ENCODE measurements at places on chromosomes 3 and 15. TPM values are rescaled to one million over a fixed set of nuclear protein-coding genes. Genes with fewer than 3 reads are reported as not detected.

GRCh38 chr3:185342459-185343174 lies 20.3 kb upstream of the MAP3K13 start:
- H3K4me1 ChIP-seq = no peaks in the 10 kb centered on the region
- H3K27me3 ChIP-seq = no peaks in the 10 kb centered on the region
- DNase-seq = no peak
- no peaks in the 10 kb centered on the region for H3K36me3 ChIP-seq
- H3K27ac ChIP-seq = no peak overlapping the region

DNA sequence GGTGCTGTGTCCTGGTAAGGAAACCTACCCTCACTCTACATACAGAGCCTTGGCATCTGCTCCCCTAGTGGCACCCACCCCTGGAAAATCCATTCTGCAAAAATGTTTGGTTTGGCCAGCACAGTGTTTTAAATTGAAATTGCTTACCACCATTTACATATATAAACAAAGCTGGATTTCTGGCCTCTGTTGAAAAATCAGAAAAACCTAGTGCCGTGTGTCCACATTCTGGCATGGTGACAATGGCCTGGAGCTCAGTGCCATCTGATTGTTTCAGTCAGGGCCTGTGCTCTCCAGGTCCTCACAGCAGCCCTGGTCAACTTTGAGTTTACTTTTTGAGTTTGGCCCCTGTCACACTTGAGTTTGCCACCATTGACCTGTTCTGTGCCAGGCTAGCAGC lies 2.9 kb upstream of the IL17RC start:
- H3K27ac ChIP-seq = no peak overlapping the region
- peak; percentile 43 for DNase-seq
- no peaks in the 10 kb centered on the region for H3K36me3 ChIP-seq
- no peaks in the 10 kb centered on the region for H3K4me1 ChIP-seq

DNA sequence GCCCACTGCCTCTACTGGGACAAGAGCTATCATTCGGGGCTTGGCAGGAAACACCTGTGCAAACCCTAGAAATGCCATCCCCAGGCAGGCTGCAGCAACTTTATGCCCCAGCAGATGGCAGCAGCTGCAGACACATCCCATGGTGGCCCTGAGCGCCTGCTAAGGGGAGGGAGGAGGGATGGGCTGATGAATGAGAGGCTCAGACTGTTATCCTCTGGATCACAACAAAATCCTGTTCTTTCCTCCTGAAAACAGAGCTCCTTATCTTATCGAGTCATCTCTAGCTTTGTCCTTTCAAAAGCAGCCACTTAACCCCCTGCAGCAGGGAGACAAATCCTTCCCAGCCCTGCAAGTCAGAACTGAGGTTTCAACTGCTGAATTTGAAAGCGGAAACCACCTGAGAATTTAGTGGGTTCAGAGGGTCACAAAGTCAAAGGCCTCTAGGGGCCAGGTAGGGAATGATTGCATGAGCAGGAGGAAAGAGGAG lies 90.6 kb upstream of the PROK2 start:
- no peaks in the 10 kb centered on the region for H3K27me3 ChIP-seq
- peak; percentile 89 for DNase-seq
- H3K4me3 ChIP-seq = no peak overlapping the region
- no peaks in the 10 kb centered on the region for H3K36me3 ChIP-seq

GRCh38 chr3:6425289-6425820 lies 435.6 kb upstream of the GRM7 start:
- H3K36me3 ChIP-seq = no peaks in the 10 kb centered on the region
- no peak for DNase-seq
- no peaks in the 10 kb centered on the region for H3K27me3 ChIP-seq
- H3K4me3 ChIP-seq = no peak overlapping the region

- H3K27ac ChIP-seq = no peak overlapping the region
- H3K4me3 ChIP-seq = no peak overlapping the region
- peak; percentile 39 for DNase-seq
- no peaks in the 10 kb centered on the region for H3K27me3 ChIP-seq
- no peaks in the 10 kb centered on the region for H3K36me3 ChIP-seq
These were observed 7.5 kb upstream of the IGSF10 start for GRCh38 chr3:151468284-151468917.

DNA sequence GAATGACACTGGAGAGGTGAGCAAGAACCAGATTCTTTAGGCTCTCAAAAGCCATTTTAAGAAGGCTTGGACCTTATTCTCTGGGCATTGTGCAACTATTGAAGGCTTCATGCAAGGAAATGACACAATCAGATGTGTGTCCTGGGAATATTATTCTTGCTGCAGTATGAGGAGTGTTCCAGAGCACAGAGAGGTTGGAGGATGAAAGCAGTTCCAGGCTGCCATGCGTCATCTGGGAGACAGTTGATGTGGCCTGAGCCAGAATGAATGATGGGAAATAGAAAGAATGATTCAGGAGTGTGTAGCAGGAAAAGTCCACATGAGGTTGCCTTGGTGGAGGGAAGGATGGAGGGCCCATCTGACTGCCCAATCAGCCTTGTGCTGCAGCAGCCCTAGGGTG lies 123.1 kb downstream of the CHCHD6 start:
- no peaks in the 10 kb centered on the region for H3K27me3 ChIP-seq
- H3K4me1 ChIP-seq = no peaks in the 10 kb centered on the region
- H3K27ac ChIP-seq = no peak overlapping the region
- peak; percentile 61 for DNase-seq
- H3K36me3 ChIP-seq = no peaks in the 10 kb centered on the region

DNA sequence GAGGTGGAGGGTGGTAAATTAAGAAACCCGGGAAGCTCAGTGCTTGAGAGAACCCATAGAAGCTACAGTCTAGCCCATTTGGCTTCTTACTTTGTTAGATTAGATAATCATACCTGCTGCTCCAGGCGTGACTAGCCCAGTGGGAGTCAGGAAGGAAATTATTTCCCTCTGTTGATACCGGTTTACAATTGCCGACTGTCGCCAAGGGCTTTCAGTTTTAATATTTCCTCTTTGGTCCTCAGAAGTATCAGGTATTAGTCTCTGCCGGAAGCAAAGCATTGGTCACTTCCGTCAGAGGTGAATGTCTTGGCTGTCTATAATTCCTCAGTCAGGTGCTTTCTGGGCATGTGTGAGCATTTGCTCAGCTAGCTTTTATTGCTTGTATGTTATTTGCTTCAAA lies 75.2 kb downstream of the LPP start:
- peak overlapping the region; percentile 73 for H3K27ac ChIP-seq
- no peaks in the 10 kb centered on the region for H3K27me3 ChIP-seq
- peaks cover 20% of the 10 kb centered on the region for H3K4me1 ChIP-seq
- H3K36me3 ChIP-seq = peaks cover 7% of the 10 kb centered on the region

PARP15 gene
- total RNA-seq = 7.3 TPM

DNA sequence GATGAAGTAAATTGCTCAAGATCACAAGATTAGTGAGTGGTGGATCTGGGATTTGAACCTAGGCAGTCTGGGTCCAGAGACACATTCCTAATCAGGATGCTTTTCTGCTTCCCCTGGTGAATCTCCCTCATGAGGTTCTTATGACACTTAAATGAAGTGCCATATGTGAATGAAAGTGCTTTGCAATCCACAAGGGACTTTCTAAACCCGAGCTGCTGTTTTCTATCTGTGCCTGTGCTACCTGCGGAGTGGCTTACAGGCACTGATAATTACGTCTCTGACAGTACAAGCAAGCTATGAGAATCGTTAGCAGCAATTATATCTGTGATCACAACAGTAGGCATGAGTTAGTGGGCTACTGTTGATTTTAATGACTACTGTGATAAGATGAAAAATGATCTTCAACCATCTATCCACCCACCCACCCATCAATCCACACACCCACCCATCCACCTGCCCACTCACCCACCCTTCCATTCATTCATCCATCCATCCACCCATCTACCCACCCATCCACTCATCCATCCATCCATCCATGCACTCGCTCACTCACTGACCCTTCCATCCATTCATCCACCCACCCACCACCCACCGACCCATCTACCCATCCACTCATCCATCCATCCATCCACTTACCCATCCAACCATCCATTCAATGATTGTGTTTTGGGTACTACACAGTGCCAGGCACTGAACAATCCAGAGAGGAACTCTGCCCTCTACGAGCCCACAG lies 51.8 kb downstream of the ATP2B2 start:
- H3K27me3 ChIP-seq = no peaks in the 10 kb centered on the region
- no peak overlapping the region for H3K4me3 ChIP-seq
- no peak for DNase-seq
- no peaks in the 10 kb centered on the region for H3K36me3 ChIP-seq
- no peak overlapping the region for H3K27ac ChIP-seq

DNA sequence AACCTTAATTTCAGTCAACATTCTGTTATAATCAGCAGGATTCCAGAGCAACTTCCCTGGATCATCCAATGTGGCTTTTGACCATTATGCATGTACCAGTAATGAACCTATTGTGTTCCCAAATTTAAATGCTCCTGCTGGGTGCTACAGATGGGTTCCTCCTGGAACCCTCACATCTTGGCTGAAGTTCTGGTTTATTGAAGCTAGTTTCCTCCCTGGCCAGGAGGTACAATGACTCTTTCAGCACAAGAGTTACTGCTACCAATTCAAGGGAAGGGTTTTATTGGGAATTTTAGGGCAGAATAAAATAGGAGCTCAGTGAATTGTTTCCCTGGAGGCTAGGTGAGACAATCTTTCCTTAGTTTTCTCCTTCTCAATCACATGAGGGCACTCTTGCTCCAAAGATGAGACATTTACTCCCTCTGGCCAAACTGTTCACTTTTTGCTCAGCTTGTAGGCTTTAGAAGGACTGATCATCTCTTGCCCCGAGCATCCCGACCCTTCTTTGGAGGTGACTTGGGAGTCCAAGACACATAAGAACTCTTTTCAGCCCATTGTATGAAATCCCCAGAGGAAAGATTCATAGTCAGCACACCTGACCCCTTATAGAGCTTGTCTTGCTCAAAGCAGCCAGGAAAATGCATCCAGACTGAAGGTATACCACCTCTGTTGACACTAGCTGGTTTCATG lies 8.8 kb upstream of the NPHP3 start:
- H3K36me3 ChIP-seq = no peaks in the 10 kb centered on the region
- H3K4me3 ChIP-seq = no peak overlapping the region
- no peak overlapping the region for H3K27ac ChIP-seq
- DNase-seq = no peak
- no peaks in the 10 kb centered on the region for H3K4me1 ChIP-seq
- no peaks in the 10 kb centered on the region for H3K27me3 ChIP-seq

DNA sequence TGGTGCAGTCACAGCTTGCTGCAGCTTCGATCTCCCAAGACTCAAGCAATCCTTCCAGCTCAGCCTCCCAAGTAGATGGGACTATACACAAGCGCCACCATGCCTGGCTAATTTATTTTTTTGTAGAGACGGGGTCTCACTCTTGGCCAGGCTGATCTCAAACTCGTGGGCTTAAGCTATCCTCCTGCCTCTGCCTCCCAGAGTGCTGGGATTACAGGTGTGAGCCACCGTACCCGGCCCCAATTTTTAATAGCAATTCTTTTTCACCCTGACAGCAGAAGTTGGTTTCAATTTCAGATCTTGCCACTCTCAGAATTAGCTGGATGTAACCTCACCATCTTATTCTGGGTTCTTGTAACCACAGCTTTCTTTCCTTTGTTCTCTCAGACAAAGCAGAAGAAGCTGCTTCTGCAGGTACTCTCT lies 64.8 kb downstream of the TRIM71 start:
- no peaks in the 10 kb centered on the region for H3K4me1 ChIP-seq
- no peak for DNase-seq
- no peaks in the 10 kb centered on the region for H3K27me3 ChIP-seq
- H3K4me3 ChIP-seq = no peak overlapping the region

CD96 gene
- total RNA-seq = 1.8 TPM

DNA sequence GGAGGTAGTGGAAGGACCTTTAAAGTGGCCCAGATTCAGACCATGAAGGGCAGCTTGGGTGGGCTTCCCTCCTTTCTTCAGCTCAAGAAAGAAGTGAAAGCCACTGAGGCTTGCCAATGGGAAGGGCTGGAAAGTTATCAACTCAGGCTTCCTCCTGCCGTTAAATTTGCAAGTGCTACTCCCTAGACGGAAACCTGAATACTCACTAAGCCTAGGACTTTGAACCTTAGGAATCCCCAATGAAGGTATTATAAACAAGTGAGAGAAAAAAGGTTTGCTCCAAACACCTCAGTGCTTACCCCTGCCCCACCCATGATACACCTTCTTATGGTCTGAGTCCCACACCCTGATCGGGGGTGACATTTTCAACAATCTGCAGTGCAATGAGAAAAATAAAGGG lies 396.4 kb downstream of the SHQ1 start:
- no peak overlapping the region for H3K27ac ChIP-seq
- H3K4me3 ChIP-seq = no peak overlapping the region
- no peak for DNase-seq
- no peaks in the 10 kb centered on the region for H3K4me1 ChIP-seq
- H3K36me3 ChIP-seq = no peaks in the 10 kb centered on the region

OSTN gene
- not detected for total RNA-seq

CKMT1A gene
- total RNA-seq = not detected

DNA sequence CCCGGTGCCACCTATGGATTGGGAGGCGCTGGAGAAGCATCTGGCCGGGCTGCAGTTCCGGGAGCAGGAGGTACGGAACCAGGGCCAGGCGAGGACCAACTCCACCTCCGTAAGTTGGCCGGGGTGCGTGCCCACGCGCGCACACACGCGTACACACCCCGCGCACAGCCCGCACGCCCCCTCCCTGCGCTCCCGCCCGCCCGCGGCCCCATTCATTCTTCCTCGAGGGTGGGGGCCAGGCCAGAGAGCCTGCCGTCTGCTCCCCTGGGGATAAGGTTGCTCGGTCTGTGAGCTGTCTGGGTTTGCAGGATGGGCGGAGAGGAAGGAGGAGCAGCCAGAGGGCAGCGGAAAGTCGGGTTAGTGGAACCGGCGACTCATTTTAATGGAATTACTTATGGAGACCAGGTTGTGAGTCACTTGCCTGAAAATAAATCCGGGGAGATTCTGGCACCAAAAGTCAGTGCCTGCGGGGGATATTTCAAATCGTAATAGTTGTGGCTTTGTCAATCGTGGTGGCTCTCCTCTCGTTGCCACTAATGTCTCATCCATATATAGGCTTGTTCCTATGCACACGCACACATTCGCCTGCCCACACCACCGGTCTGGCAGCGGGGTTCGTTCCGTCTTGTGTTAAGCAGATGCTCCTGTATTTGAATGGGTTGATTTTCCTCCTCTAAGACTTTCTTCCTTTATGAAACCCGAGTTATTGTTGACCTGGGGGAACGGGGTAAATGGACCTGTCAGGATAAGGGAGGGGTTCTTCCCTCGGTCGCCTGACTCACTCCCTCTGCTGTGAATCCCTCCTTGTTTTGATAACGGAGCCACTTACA lies 223.4 kb upstream of the IL12A start:
- no peaks in the 10 kb centered on the region for H3K27me3 ChIP-seq
- peaks cover 4% of the 10 kb centered on the region for H3K4me1 ChIP-seq
- no peaks in the 10 kb centered on the region for H3K36me3 ChIP-seq
- DNase-seq = peak; percentile 97

RTP3 gene
- not detected for total RNA-seq

GRCh38 chr3:157542711-157543500 lies 39.7 kb upstream of the VEPH1 start:
- peak overlapping the region; percentile 21 for H3K4me3 ChIP-seq
- DNase-seq = peak; percentile 75
- H3K27ac ChIP-seq = no peak overlapping the region
- no peaks in the 10 kb centered on the region for H3K4me1 ChIP-seq
- no peaks in the 10 kb centered on the region for H3K27me3 ChIP-seq

ACOX2 gene
- 12.9 TPM for total RNA-seq

- H3K4me1 ChIP-seq = no peaks in the 10 kb centered on the region
- H3K36me3 ChIP-seq = no peaks in the 10 kb centered on the region
- no peaks in the 10 kb centered on the region for H3K27me3 ChIP-seq
- H3K4me3 ChIP-seq = no peak overlapping the region
- peak; percentile 50 for DNase-seq
These were observed 72.8 kb downstream of the GALK2 start for GRCh38 chr15:49242820-49243219.
